ENCODE measurements at places on chromosomes 11 and 22.

GRCh38 chr11:127618721-127619120, 618.2 kb upstream of the KIRREL3 start:
- DNase-seq, result no peak

DNA sequence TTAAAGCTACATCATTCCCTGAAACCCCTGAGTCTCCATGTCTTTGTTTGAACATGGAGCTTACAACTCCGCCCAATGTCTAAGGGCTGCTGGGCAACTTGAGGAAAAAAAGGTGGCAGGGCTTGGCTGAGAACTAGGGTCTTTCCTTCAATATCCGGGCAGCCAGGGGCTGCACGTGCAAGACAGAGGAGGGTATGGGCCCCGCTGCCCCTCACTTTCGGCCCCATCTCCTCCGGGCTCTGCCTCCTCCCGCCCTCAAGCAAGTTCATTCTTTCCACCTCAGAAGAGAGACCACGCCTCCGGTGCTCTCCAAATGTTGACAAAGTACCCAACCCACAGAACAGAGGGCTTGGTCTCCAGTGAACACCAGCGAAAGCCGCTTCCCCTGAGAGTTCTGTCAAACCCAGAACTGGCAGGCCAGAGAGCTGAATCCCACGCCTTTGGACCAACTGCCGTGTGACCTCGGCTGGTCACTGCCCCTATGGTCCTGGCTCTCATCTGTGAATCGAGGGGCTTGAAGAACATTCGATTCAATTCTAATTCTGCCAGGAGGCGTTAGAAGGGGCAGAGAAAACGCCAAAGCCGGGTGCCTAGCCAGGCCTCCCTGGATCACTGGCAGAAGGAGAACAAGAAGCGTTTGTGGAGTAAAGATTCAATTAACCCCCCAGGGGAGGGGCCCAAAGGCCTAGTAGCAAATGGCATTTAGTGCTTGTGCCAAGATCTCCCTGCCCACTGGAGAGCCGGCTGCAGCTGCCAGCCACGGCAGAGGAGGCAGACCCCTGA, 7.3 kb downstream of the PDGFB start:
- no peak for DNase-seq

GRCh38 chr11:123526027-123526805, 96.1 kb downstream of the GRAMD1B start:
- DNase-seq, result no peak

DNA sequence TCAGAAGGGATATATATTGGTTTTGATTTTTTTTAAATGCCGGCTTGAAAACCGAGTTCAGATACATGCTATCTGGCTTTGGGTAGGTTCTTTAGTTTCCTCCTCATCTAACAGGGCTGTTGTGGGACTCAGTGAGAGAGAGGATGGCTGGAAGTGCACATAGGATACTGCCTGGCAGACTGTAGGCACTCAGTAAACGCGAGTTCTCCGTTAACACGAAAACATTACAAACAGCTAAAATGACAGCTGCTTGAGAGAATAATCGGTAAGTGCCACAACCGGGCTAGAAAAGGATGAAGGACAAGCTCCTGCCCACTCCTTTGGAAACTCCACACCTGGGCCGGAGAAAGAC, 369 bp downstream of the XRRA1 start:
- DNase-seq, result no peak

- DNase-seq, result no peak
Measured at GRCh38 chr11:134047586-134047999, 21.3 kb upstream of the JAM3 start.

DNA sequence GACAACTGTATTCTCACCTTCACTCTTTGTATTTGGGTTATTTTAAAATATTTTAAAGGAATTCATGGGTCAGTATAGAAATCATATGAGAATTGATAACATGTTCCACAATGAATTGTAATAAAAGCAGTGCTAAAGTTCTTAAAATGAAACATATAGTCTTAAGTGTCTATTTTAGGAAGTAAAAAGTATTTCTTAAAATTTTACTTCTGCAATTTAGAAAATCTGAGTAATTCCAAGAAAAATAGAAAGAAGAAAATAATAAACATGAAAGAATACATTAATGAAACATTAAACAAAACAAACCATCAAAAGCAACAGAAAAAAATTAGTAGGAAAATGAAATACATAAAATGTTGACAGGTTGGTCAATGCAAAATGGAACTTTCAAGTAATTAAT, 332.4 kb downstream of the ETS1 start:
- no peak for DNase-seq

- DNase-seq, result no peak
Measured at GRCh38 chr22:28703436-28703835, 23.8 kb upstream of the TTC28 start.

GRCh38 chr11:11742486-11742885, 99.3 kb upstream of the USP47 start:
- no peak for DNase-seq

- no peak for DNase-seq
Measured at GRCh38 chr22:27836181-27836580, 34.6 kb upstream of the MN1 start.

DNA sequence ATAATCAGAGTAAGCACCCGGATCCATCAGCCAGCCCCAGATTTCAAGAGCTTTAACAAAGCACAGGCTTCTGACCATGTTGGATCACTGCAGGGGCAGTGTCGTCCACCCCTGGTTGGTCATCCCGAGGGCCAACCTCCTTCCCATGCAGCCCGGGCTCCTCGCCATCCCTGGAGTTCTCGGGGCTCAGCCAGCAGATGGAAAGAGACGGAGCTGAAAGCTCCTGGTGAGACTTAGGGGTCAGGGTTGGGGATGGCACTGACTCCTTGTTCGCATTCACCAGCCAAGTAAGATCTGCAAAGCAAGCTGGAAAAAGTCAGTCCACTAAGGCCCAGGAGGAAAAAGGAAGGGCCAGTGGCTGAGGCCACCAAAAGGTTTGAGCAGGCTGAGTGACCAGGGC, 888.9 kb downstream of the BRD1 start:
- no peak for DNase-seq

GRCh38 chr11:83554876-83555275, 268.7 kb upstream of the CCDC90B start:
- DNase-seq, result no peak

DNA sequence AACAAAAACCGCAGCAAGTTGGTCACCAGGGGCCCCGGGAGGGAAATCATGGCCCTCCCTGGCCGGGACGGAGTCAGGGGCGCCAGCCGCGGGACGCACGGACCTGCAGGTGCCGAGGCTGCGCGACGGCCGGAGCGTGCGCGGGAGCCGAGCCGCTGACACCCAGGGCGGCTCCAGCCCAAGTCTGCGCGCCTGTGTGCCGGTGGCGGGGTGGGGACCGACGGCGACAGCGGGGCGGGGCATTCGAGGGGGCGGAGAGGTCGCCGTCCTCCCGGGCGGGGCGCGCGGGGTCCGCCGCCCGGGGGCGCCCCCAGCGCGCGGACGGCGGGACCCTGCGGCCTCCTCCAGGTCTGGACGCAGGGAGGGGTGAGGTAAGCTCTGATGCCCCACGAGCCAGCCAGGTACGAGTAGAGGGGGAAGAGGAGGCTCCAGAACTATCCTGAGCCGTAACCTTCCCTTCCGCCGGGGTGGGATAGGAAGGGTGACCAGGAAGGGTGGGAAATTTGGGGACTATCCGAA, at the start of gene ESAM:
Gene ESAM (minus strand): TSS at position 186 of the 519 bp plus-strand sequence. CDS start 136 bp downstream, at position 50.
- DNase-seq, result no peak

GRCh38 chr11:64568584-64569140, 22.4 kb upstream of the SLC22A12 start:
- no peak for DNase-seq

DNA sequence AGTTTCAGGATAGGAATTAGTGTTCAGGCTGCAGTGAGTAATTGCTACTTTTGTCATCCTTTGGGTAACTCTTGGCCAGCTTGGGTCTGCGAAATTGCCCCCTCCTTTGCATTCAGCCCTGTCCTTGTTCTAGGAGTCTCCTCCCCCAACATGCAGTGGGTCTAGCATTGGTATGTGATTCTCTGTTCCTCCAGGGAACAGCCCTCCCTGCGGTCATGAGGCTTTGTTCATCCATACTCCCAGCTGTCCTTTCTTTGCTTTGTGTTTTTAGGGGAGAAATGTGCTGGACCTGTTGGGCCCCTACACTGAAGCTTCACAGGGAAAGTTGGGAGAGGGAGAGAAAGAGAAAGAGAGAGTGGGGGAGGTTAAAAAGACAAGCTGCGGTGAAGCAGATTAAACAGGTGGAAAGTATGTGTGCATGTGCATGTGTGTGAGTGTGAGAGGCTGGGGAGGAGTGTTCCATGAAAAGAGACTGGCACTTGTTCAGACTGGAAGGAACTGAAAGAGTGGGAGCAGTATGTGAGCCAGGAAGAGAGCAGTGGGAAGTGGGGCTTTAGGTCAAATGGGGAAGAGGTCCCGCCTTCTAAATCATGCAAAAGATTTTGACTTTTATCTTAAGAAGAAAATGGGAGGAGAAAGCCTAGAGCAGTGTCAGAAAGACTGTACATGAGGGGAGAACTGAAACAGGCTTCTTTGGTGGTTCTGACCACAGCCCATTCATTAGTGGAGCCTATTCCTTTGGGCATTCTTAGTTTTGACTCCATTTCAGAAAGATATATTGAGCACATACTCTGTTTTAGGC, 17.9 kb upstream of the SESN3 start:
- DNase-seq, result no peak

- DNase-seq, result no peak
Measured at GRCh38 chr11:1389932-1390568, at the start of gene BRSK2. TSS of gene BRSK2 (plus strand) at chr11:1389934. CDS start at chr11:1390285, 351 bp downstream.

DNA sequence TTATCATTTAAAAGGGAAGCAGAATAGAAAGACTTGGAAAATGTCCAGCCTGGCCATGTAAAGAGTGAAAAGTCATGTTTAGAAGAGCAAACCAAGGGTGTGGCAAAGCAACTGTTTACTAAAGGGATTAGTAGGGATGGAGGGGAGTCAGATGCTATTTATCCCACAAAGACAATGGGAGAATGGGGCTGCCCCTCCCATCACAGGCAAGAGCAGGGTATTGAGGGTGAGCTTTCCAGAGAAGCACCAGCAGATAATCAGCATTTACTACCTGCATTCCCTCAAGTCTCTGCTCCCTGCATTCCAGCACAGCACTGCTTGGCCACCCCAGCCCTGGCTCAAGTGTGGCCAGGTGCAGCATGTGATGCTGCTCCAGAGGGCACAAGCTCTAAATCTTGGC, 18.5 kb upstream of the QSER1 start:
- no peak for DNase-seq

- DNase-seq, result no peak
Measured at GRCh38 chr11:4763096-4763495, 6.6 kb downstream of the OR51F1 start.

GRCh38 chr11:33731723-33732531, 4.3 kb downstream of the CD59 start:
- peak; percentile 56 for DNase-seq
